SK-N-MC (cell line): ENCODE measurements at places on chromosomes 7 and 10.

- no peak for DNase-seq
Observed at GRCh38 chr10:126475074-126475691, 86.9 kb upstream of the ADAM12 start.

DNA sequence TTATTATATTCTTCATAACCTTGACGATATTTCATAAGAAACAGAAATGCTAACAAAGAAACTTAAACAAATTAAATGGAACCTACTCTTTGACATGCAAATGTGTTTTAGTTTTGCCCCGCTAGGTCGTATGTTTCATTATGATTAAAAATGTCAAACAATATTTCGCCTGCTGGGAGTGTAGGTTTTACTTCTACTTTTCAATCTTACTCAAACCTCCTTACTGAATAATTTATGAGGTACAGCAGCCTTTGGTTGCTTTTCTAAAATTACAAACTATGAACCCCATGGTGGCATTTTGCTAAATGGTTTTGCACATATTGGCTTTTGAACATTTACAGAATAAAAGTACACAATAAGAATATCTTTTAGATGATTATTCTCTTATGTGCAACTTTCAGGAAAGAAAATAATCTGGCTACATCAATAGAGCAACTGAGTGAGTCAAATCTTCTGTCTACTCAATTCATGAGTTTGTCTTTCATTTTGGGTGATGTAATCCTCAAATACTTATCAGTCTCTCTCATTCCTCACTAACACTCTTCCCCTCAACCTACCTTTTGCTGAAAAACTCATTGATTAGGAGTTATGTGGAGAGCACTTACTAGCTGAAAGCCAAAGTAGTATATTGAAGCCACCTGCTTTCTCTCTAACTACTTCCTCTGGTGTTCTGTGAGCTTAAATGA, 1226.4 kb downstream of the XPNPEP1 start:
- no peak for DNase-seq

DNA sequence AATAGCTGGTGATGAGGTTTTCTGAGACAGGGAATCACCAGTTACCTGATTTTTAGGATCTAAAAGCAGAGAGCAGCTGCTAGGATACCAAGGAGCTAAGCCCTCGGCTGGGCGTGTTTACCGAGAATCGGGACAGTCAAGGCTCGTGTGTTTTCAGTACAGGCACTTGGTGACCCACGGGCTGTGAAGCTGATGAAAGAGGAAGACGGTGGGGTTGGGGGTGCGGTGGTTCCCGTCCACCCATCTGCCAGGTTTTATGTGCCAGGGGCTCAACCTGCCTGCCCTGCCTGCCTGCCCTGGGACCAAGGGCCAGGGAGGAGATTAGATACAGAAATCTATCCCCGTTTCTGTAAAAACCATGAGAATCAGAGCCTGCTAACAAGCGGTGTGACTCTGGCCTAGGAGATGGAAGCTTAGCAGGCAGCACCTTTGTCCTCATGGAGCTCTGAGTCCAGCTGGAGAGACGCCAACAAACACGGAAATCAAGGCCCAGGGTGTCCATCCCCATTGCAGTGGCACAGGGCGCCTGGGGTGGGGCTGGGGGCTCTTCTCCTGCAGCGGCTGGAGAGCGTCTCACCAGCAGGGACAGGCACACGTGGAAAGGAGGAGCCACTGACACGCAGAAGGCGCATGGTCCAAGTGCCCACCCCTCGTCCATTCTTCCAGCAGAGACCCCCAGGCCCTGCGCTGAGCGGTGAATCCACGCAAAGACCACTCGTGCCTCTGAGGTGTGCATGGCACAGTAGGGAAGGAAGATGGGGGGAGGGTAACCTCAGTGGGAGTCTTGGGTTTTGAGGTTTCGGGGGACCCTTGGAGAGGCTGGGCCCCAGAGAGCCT, 265.0 kb upstream of the TCERG1L start:
- DNase-seq = no peak

DNA sequence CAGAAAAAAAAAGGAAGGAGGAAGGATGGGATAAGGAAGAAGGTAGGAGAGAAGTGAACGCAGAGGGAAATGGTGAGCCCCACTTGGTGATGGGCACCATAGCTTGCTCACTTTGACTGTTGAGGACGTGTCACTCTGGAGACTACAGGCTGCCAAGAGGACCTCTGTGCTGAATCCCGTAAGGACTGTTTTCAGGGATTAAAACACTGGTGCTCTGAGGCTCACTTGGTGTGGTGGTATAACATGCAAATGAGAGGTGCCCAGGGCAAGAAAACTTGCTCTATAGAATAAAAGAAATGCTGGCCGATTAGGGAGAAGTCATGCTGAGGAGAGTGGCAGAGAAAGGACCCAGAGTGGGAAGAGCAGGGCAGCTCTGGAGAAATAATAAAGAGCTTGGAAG, 5.3 kb upstream of the IL2RA start:
- no peak for DNase-seq

DNA sequence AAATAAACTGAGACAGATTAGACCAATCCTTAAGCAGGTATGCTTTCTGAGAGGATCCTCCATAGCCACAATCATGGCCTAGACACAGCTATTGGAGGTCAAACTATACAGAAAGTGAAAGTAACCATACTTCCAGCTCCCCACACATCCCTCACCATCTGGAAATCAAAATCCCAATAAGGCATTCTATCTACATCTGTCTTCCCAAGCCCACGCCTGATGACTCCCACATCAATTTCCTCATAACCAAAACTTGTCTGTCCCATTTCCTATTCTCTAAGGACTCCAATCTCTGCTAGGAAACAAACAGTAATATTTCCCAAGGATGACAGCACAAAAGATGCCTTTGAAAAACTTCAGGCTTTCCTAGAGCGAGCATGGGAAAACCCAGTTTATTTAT, 247.3 kb upstream of the HPS1 start:
- DNase-seq = no peak

DNA sequence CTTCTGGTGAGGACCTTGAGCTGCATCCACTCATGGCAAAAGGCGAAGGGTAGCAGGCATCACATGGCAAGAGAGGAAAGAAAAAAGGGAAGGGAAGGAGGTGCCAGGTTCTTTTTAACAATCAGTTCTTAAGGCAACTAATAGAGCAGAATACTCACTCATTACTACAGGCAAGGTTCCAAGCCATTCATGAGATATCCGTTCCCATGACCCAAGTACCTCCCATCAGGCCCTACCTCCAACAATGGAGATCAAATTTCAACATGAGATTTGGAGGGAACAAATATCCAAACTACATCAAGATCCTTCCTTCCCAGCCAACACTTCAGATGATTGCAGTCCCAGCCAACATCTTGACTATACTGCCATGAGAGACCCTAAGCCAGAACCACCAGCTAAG, 38.9 kb upstream of the YAE1 start:
- no peak for DNase-seq

DNA sequence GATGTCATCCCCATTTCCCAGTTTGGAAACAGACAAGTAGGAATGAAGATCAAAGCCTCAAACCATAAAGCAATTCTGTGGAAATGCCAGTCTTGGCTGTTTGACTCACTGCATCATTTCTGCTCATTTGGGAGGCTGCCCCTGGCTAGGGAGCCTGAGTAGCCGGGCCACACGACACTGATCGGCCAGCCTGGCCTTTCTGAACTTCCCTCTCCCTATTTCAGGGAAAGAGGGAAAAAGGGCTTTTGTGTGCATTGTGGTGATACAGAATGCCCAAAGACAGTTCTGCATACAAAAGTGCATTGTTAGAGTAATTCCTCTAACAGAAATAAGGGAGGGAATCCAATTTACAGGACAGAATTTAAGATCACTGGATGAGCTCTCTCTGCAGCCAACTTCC, 41.7 kb upstream of the OPALIN start:
- no peak for DNase-seq

GRCh38 chr10:100894033-100894432, 18.7 kb upstream of the SLF2 start:
- DNase-seq = no peak

- no peak for DNase-seq
Observed at GRCh38 chr7:117085769-117086463, 132.6 kb downstream of the ST7 start.

DNA sequence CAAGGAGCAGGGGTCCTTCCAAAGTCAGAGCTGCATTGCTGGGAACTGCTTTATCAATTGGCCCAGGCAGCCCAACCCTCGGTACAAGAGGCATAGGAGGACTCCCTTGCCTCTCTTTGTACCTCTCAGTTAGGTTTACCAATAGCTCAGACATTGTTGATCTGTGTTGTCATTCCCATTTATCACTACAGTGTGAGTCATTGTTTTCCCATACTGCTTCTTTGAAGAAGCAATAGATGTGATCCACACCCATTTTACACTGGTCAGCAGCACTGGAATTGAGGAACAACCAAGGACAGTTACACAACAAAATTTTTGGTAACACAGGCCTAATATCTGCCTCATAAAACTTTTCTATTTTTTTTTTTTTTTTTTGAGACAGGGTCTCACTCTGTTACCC, 307.2 kb downstream of the SNX13 start:
- no peak for DNase-seq

DNA sequence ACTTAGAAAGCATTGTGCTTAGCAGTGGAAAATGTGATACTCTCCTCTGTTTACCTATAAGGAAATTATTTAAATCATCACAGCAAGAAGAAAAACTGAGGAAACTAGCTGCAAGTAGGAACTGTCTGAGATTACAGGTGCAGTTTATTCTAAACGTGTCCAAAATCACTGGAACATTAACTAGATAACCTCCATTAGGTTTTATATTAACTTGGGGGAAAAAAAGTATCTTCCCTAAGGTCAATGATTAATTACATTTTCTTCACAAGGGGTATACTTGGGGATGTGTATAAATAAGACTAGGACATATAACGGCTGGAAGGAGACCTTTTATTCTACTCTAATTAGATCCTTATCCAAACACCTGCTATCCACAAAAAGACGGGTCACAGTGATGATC, 3.7 kb downstream of the GOT1 start:
- no peak for DNase-seq

DNA sequence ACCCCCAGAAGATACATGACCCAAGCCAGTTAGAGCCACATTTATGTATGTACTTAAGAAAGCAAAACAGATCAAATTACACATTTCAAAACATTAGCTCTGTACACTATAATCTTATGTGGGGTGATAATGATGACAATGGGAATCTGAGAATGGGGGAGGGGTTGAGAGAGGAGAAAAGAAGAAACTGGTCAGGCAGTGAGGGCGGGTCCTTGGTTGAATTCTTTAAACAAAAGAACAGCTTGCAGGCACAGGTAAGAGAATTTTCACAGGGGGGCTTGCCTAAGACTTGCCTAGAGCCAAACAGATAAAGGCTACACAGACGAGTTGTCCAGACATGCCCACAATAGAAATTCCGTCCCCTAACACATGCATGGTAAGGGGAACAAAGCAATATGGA, 76.8 kb upstream of the PTER start:
- DNase-seq = no peak

DNA sequence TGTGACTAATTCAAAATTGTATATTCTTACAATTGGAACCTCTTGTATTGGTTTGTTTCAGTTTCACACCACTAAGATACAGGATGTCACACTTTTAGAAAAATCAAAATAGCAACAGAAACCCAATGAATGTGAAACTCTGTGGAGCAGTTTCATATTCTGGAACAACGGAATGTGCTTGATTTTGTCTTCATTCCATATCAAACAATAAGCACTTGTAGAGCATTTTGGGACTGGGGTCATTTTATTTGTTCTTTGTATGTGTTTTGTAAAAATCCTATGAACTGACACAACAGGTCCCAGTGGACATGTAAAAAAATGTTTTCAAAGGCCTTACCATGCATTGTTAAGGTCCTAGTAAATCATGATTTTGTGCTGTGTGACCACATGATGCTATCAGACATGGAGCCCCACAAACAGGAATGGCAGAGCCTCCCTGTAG, 123.1 kb downstream of the DKK1 start:
- DNase-seq = no peak

GRCh38 chr7:25569765-25570164, 341.5 kb upstream of the NPVF start:
- DNase-seq = no peak

GRCh38 chr7:123151443-123151842, 48.3 kb downstream of the SLC13A1 start:
- no peak for DNase-seq

- DNase-seq = no peak
Observed at GRCh38 chr7:137360087-137360679, 16.6 kb upstream of the PTN start.

GRCh38 chr10:75547391-75548298, 116.2 kb downstream of the LRMDA start:
- no peak for DNase-seq

DNA sequence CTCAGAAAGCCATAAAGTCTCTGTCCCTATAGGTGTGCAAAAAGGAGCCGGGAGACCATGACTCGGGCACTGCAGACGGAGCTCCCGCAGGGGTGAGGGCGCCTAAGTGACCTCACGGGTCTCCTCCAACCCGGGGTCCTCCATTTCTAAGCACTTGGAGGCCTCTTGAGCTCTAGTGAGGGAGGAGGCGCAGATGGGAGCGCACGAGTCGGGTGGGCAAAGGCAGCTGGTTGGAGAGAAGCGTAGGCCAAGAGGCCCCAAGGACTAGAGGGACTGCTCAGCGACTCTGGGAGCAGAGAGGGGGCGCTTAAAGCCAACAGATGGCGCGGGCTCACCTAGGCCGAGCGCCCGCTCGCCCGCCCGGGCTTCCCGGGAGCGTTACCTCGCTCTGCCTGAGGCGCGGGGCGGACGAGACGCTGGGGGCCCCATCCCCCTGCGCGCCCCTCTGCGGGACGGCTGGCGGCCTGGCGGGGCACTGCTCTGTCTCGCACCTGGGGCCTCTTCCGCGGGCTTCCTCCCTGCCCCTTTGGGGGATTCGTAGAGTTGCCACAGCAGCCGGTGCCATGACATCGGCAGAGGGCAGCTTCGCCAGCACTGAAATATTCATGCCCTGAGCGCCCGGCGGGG, 523 bp upstream of the CDH23 start:
- no peak for DNase-seq

DNA sequence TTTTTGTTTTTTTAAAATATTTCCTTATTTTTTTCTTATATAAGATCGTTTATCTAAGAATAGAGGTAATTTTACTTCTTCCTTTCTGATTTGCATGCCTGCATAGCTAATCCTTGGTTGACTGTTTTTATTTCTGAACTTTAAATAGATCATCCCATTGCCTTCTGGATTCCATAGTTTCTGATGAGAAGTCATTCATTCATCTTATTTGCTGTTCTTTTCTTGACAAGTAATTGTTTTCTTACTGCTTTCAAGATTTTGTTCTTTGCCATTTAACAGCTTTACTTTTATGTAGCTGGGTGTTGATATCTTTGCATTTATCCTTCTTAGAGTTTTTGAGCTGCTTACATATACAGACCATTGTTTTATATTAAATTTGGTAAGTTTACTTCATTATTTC, 437.9 kb downstream of the SDK1 start:
- no peak for DNase-seq
